ENCODE measurements at places on chromosomes 6 and 20.

- no peak for DNase-seq
Measured at GRCh38 chr6:79605061-79605460, 26.1 kb upstream of the SH3BGRL2 start.

DNA sequence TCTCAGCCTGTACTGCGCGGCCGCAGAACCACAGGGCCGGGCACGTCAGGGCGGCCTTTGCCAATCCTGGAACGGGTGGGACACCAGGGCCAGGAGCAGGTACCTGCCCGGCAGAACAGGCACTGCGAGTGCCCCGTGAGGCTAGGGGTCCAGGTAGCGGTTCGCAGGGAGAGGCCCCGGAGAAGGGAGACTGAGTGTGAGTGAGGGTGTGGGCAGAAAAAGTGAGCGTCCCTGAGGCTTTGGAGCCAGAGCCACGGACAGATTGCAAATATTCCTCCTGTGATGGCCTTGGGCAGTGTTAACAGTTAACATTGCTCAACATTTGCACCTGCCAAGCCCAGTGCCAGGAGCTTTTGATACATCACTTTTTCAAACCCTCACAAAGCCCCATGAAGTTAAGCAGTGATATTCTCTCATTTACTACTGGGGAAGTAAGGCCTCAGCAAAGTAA is 491 bp downstream of the GNMT start:
- no peak for DNase-seq

DNA sequence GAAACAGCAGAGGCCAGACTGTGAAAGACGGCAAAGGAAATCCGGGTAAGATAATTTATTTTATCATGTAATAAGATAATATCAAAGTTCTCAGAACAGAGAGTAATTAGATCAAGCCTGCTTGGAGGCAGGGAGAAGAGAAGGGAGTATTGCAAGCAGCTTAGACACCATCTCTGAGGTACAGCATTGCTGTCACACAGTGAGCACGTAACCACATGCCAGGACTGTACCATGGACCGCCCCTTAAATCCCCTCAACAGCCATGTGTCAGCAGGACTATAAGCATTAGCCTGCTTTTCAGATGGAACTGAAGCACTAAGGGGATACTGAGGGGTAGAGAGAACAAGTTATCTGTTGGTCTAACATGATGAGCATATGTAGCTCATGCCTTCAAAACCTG is 141.5 kb downstream of the C6orf118 start:
- DNase-seq: no peak

DNA sequence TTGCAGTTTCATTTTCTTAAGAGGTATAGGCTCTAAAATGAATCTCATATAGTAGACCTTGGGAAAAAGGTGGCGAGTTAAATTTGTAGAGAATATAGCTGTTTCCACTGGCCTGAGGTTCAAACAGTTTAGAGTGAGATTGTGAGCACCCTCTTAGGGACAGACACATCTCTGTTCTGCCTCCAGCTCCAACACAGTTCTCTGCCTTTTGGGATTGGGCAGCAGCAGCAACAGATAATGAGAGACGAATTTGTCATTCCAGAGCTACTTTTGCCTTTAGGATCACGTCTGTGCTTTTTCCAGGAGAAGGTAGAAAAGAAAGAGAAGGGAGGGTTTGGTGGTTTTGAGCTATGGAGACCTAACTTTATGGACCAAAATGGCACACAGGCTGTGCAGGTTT is 289.4 kb downstream of the PRL start:
- no peak for DNase-seq

DNA sequence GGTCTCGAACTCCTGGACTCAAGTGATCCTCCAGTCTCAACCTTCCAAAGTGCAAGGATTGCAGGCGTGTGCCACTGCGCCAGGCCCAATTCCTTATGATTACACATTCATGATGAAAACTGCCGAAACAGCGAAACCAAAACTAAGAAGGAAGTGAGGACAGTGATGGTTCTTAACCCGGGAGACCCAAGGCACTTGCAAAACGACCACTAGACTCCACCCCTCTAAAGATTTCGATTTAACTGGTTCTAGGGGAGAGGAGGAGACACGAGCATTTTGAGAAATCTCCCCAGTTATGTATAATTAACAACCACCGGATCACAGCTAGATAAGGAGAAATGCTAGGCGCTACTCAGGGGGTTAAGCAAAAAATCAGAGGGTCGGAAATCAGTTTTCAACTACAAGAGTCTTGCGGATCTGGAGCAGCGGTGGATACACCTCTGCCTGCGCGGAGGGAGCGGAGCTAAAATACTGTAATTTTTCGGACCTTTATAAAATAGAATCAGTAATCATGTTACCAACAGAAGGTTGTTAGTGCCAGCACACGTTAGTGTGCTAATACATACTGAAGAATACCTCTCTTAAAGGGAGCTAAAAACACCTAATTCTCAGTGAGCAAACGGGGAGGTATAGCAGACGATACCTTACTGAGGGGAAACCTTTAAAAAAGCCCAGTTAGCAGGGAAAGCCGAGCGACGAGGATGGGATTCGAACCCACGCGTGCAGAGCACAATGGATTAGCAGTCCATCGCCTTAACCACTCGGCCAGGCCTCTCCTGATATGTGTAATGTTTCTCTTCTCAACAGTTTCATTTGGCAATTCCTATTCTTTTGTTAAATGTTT is 60.0 kb upstream of the BTN3A2 start:
- no peak for DNase-seq

GRCh38 chr6:52251113-52251512 is 6.8 kb upstream of the IL17F start:
- no peak for DNase-seq

DNA sequence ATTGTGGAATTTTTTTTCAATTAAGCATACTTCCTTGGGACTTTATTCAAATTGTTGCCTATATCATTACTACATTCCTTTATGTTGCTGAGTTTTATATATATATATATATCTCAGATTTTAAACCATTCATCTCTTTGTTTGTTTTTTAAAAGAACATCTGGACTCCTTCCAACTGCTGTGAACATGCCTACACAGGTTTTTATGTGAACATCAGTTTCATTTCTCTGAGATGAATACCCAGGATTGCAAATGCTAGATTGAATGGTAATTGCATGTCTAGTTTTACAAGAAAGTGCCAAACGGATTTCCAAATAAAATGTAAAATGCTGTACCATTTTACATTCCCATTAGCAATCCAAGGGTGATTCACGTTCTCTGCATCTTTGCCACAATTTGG is 1289.3 kb downstream of the HACE1 start:
- DNase-seq: no peak

DNA sequence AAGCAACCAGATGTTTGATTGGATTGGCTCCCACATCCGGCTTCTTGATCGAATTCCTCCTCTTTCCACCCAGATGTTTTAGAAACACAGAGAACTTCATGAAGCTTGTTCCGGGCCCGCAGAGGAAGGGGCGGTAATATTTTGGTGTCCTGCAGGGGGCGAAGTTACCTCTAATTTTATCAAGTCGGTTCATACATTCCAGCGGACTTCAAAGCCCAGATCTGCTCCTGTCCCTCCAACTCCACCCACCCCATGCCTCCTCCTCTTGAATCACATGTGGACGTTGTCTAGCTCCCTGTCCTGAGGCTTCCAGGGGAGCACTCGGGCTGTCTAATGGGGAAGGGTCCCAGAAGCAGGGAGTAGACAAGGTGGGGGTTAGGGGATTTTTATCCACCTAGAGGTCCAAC is 2.9 kb upstream of the BMP6 start:
- DNase-seq: no peak

DNA sequence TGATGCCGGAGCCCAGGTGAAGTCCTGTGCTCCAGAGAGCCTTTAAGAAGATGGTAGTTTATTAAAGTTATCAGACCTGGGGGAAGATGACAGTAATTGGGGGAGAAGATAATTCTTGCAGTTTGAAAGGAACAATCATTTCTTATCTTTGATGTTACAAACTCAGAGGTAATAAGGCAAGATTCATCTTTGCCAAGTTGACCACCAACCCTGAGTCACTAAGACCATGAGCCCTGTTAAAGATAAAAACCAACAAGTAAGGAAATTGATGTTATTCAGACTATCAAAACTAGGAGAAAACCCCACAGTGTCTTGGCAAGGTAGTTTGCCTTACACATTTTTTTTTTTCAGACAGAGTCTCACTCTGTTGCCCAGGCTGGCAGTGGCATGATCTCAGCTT is 73.1 kb downstream of the MKKS start:
- no peak for DNase-seq

GRCh38 chr20:47610247-47610944 is 108.7 kb downstream of the NCOA3 start:
- no peak for DNase-seq

DNA sequence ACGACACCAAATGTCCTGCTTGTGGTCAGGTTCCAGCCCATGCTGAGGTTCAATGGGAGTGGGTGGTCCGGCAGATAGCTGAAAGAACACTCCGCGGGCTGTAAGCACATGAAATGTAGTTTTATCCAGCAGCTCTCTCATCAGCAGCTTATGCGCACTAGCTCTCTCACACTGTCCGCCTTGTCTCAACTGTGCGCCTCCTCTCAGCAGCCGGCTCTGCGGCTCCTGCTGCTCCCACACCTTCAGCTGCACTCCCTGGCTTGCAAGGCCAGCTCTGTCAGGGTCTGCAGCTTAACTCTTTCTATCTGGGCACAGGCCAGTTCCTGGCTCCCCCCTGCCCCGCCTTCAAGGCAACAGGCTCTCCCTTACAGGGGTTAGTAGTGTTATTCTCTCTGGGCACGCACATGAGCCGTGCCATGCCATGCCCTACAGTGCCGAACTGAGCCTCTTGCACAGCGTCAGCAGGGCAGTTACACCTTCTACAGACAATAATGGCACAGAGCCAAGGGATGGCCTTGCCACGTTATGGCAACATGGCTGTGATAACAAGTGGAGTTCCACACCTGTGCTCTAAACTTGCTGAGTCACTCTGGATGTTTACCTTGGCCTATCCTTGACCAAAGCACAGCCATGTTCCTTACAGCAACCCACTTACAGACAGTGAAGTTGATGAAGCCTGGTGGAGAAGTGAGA is 84.0 kb upstream of the LRFN2 start:
- no peak for DNase-seq

DNA sequence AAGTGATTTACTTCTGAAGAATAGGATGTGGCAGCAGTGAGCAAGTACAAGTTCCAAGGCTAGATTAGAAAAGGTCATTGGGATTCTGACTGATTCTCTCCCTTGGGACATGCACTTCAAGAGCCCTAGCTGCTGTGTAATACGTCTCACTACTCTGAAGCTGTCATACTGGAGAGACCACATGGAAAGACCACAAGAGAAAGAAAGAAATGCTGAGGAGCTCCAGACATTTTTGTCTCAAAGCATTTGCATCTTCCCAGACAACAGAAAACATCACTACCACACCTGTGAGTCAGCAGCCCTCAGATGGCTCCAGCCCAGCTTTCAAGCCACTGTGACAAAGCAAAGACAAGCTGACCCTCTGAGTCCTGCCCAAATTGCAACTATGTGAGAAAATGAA is 20.7 kb downstream of the TENT5A start:
- no peak for DNase-seq

- no peak for DNase-seq
Measured at GRCh38 chr6:116277124-116277523, 2.6 kb downstream of the TSPYL1 start.

DNA sequence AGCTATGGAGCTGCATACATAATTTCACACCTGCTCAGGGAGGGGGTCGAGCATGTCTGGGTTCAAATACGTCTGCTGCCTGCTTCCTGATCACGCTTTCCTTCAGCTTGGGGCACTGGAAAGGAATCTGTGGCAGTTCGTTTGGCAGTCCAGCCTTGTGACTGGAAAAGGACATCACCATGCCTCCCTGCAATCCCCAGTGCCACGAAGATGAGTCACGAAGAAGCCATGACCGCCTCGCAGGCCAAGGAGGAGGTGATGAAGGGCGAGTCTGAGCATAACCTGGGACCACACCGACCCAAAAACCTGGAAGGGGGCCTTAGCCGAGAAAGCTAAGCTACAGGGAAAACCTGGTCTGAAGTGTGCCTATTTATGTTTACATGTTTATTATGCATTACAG is 13.1 kb downstream of the JAG1 start:
- no peak for DNase-seq

Measured in cortex of kidney (tissue), 1 donor.